Activated T-cell treated with anti-CD3 and anti-CD28 coated beads, Interleukin-2, amount 50 U/mL, for 72 hours (primary cell): ENCODE measurements at places on chromosomes 4 and X. TPM values are rescaled to one million over a fixed set of nuclear protein-coding genes. Genes with fewer than 3 reads are reported as not detected.

The KCTD8 gene
- not detected for total RNA-seq

The EXOC1 gene
- total RNA-seq = 31.1 TPM

DNA sequence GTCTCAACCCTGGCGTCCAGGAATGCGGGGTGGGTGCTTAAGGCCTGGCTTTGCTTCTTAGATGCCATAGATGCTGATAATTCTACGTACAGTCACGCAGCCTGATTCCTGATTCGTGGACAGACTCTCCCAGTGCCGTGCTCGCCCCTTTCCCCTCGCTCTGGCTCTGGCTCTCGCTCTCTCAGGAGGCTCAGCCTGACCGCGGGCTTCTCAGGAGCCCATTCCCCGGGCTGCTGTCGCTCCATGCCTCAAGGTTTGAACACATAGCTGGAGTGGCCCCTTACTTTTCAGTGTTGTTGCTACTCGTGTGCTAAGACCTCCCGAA, 59.2 kb upstream of the ZC4H2 start:
- no peak for DNase-seq

GRCh38 chr4:5050520-5051277, 581 bp upstream of the STK32B start:
- DNase-seq = peak; percentile 42

DNA sequence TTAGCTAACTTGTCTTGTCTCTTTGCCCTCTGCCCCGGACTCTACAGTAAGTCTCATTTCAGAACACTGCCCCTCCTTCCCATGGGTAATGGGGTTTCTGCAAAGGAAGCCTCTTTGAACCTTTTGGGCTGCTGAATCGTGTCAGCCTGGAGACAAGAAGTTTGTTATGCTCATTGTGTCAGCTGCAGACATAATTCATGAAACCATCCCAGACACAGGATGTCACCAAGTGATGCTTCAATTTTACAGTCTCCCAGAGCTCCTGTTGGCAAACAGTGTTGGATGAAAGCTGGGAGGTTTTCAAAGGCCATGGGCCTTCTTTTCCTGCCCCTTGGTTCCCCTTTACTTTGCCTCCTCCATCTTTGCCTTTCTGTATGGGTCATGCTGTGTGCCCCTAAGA, 223.1 kb upstream of the TAPT1 start:
- DNase-seq = no peak

- DNase-seq = no peak
Measured at GRCh38 chr4:58983887-58984286, 1873.7 kb upstream of the IGFBP7 start.

DNA sequence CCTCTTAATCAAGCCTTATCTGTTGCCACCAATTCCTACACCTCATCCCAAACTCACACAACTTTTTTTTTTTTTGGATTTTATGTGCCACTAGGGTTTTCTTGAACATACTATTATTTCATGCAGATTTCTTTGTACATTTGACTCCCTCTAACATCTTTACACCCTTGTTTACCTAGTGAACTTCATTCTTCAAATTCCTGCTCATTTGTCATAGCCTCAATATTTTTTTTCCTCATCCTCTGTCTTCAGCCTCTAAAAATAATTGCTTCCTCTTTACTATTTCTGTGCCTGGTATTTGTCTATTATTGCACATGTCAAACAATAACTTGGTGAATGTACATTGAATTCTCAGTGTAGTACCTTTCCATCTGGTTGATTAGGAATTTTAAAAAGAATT, 22.0 kb downstream of the NBDY start:
- no peak for DNase-seq

GRCh38 chr4:65450899-65451298, 219.4 kb downstream of the EPHA5 start:
- no peak for DNase-seq

DNA sequence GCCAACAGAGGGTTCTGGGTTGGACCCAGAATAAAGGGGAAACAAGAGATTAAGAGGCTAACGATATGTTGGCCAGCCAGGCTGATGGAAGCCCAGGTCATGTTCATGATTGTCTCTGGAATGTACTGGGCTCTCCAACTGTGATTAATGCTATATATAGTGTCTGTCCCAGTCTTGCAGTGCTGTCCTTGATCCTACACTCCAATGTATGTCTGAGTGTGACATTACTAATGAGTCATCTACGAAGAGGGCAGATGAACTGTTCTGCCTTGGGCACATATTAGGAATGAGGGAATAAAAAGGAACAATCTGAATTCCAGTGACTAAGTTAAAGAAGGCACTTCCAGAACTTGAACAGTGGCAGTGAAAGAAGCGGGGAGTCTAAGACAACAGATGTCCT, 142.1 kb downstream of the PDGFRA start:
- DNase-seq = no peak

- DNase-seq = no peak
Measured at GRCh38 chr4:142719854-142720541, 126.1 kb downstream of the INPP4B start.

DNA sequence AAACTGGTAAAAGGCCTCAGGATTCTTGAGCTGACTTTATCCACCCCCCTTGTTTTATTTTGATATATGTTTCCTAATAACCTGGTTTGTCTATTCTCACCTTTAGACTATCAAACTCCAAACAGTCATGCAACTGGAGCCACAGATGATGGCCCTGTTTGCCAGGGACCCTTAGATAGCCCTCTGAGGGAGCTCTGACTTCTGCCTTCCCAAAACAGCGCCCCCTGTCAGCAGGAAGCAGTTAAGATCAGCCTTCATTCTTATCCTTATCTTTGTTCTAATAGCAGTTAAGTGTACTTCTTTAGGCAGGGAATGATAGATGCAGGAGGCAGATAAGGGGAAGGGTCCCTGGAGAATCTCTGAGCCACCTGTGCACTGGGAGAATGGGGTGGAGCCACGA, 27.5 kb upstream of the CXCL13 start:
- DNase-seq = no peak
